ENCODE measurements at places on chromosomes 7 and 10. TPM values are rescaled to one million over a fixed set of nuclear protein-coding genes. Genes with fewer than 3 reads are reported as not detected.

The LEP gene
- not detected for total RNA-seq

The LLCFC1 gene
- total RNA-seq = not detected

The NEUROD6 gene
- total RNA-seq = not detected

The FAM237B gene
- total RNA-seq = not detected

The RAPGEF5 gene
- total RNA-seq = 65.8 TPM

The PKD2L1 gene
- total RNA-seq = not detected

The VAX1 gene
- total RNA-seq = not detected

The EPO gene
- not detected for total RNA-seq

The FAM13C gene
- total RNA-seq = 10.7 TPM

The SP8 gene
- total RNA-seq = not detected

The SAMD9L gene
- 3.3 TPM for total RNA-seq

The SLC26A4 gene
- 4.7 TPM for total RNA-seq

The COL17A1 gene
- 0.64 TPM for total RNA-seq

The MPP7 gene
- total RNA-seq = 43.9 TPM

The MINDY3 gene
- total RNA-seq = 13.7 TPM

The ADCY1 gene
- 3.6 TPM for total RNA-seq

The RFC2 gene
- 37.7 TPM for total RNA-seq

The STRIP2 gene
- total RNA-seq = 2.3 TPM

The SERPINE1 gene
- 1,267 TPM for total RNA-seq

The SPDYE2 gene
- not detected for total RNA-seq

The COBL gene
- 0.11 TPM for total RNA-seq

The CALML3 gene
- not detected for total RNA-seq

The CUZD1 gene
- not detected for total RNA-seq

The CASTOR2 gene
- 4.9 TPM for total RNA-seq

The MEOX2 gene
- 35.0 TPM for total RNA-seq

The ATRNL1 gene
- 15.4 TPM for total RNA-seq

The CDHR1 gene
- total RNA-seq = not detected

The SLC39A12 gene
- not detected for total RNA-seq

The PLAC9 gene
- 221 TPM for total RNA-seq

The TAF3 gene
- total RNA-seq = 8.5 TPM

The CAMK2G gene
- total RNA-seq = 60.3 TPM

The ANKRD30A gene
- total RNA-seq = not detected

The EN2 gene
- total RNA-seq = not detected

The PLCE1 gene
- 3.8 TPM for total RNA-seq

The HMX2 gene
- total RNA-seq = not detected

The ZNF92 gene
- 4.0 TPM for total RNA-seq

The CLRN3 gene
- not detected for total RNA-seq

The TSPAN13 gene
- total RNA-seq = 4.4 TPM
